Stimulated activated naive B cell treated with anti-CD40 and anti-IgM and Interleukin-4, amounts not matched to agents 10 μg/mL and 1 μg/mL and 100 μg/mL, for 72 hours (primary cell): ENCODE measurements at places on chromosomes 2 and 18.

DNA sequence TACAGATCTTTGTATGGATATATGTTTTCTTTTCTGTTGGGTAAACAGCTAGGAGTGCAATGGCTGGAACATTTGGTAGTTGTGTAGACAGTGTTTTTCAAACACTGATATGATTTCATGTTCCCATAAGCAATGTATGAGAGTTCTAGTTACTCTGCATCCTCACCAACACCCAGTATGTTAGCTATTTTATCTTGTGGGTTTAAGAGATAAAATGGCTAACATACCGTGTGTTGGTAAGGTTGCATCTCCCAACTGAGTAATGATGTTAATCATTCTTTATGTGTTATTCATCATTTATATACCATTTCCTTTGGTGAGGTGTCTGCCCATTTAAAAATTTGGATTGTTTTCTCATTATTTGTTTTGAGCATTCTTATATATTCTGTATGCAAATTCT lies 65.7 kb downstream of the LYPD6B start:
- no peak for DNase-seq

- no peak for DNase-seq
These were observed 55.5 kb upstream of the RAB6D start for GRCh38 chr2:131419441-131419840.

DNA sequence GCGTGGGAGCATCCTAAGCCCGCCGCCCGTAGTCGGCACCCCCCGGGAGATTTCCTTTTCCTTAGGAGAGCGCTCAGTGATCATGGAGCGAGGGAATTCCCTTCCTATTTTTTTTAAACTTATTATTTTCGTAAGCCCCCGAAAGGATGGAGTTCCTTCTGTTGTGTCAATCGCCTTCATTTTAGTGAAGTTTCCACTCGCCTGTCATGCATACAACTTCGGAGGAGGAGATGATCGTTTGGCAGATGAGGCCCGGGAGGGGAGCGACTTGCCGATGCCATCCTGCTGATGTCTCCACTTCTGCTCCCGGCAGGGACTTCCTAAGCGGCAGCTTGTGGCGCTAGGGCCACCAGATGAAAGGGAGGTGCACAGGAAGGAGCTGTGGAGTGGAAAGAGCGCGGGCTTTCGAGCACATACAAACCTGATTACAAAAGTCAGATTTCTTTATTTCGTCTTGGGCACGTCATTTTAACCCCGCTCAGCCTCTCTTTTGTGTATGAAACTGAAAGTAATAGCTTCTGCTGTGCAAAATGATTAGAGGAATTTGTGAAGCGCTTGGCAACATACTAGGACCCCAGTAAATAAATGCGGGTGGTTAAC lies at the start of gene ADGRF3:
Gene ADGRF3 (minus strand): TSS at position 336 of the 600 bp plus-strand sequence. CDS start 555 bp downstream, outside the sequence.
- DNase-seq: peak; percentile 39

- no peak for DNase-seq
These were observed 74.2 kb downstream of the TNFRSF11A start for GRCh38 chr18:62399276-62399675.

DNA sequence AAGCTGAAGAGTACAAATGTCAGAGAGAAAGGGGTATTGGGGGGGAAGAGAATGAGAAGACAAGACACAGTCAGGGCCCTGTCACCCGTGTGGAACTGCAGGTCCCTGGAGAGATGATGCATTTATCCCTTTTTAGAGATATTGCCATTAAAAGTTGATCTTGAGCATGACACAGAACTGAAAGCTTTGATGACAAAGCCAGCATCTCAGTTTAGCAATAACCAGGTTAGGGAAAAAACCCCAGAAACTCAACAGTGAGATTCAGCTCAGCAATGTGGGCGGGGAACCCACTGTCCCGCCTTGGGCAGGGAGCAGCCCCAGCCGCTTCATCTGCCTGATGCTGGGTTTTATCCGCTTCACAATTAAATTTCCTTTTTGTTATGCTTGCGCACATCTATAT lies 181.1 kb downstream of the NEDD4L start:
- peak; percentile 73 for DNase-seq

- no peak for DNase-seq
These were observed 56.9 kb upstream of the ZNF397 start for GRCh38 chr18:35183886-35184285.

DNA sequence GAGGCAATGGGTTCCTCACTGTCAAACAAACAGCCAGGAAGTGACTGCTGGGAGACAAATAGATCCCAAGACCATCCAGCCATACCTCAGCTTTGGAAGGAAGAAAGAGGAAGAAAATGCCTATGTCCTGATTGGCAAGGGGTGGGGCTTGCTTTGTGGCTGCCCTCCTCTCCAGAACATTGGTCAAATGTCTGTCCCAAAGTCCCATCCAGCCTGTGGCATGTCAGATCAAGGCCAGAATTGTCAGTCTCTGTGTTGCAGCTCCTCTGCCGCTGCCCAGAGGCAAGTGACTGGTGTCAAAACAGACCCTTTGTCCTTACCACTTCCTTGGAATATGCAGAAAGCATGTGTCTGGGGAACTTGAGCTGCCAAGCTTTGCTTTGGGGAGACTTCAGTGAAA lies 63.0 kb upstream of the SMAD2 start:
- DNase-seq: no peak

DNA sequence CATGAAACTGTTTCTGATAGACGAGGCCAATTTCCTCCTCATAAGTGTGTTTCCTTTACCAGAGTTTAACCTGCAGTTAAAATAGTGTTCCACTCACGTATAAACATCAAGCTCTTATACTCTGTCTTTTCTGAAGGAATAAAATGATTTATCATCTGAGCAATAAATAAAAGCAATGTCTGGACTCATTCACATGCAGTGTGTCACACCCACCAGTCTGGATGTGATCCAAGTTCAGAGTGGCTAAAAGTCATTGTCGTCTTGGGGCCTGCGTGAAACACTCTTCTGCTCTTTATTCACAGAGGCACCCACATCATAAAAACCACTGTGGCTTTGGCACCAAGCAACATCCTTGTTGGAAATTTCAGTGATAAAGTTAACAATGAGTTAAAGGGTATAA lies 19.5 kb upstream of the SLC9A4 start:
- no peak for DNase-seq

DNA sequence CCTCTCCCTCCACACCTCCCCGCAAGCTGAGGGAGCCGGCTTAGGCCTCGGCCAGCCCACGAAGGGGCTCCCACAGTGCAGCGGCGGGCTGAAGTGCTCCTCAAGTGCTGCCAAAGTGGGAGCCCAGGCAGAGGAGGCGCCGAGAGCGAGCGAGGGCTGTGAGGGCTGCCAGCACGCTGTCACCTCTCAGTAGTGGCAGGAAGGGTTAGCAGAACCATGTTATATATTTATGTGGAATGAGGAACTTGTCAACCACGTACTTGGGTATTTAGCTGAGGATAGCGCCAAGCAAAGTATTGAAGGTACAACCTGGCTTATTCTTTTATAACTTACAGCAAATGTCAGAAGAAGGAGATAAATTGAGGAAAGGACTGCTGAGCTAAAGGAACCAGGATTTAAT lies 144.1 kb upstream of the MGAT5 start:
- DNase-seq: no peak

DNA sequence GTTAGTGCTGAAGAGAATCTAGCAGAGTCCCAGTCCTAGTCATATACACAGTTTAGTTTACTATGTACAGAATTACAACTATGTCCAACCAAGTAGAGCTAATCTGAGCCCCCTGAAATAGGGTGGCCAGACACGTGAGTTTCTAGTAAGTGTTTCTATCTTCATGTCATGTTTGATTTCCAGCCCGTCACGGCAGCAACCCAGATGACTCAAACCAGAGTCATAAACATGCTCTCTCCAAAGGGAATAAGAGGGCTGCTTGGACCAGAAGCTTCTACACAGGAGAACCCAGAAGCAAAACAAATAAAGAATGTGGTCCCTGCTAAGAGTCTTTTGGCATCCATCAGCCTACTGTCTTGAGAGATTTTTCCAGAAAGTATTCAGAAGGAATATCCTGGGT lies 64.9 kb upstream of the WIPF1 start:
- no peak for DNase-seq

DNA sequence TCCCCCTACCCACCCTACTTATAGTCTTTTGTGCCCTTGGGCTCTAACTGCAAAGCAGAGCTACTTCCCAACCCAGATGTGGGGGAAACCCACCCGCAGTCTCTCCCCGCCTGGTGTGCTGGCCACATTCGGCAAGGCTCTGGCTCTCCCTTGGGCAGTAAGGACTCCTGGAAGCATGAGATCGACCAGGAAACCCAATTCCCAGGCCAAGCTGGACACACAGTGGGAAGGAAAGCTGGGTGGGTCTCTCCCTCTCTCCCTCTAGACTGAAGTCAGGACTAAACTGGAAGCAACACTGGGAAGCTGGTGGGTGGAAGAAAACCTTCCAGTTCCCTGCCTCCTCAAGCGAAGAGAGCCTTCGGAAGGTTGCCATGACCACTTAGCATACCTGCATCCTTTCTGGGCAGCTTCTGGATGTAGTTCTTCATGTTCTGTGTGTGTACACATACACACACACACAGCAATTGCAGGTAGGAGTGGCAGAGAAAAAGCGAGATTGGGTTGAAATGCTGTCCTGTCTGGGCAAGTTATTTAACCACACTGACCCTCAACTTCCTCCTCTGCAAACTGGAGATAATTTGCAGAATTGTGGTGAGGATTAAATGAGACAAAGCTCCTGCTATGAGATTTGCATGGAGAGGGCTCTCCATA lies 33.9 kb downstream of the ZBTB7C start:
- DNase-seq: no peak

- DNase-seq: no peak
These were observed 156.1 kb downstream of the DYSF start for GRCh38 chr2:71609441-71609840.

DNA sequence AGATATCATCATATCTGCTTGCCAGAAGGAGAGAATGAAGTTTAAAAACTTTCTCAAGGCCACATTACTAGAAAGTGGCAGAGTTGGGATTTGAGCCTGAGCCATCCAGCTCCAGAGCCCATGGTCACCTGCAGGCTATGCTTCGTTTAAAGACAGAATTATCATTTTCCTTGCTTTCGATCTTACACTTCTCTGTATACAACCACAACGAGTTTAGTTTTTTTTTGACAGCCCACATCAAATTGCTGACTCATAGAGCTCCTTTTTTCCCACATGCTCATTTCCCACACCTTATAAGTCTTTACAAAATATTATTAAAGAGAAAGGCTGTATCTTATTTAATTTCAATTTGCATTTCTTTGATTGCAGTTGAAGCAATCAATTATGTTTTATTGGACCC lies 6.5 kb downstream of the PLEK start:
- no peak for DNase-seq

DNA sequence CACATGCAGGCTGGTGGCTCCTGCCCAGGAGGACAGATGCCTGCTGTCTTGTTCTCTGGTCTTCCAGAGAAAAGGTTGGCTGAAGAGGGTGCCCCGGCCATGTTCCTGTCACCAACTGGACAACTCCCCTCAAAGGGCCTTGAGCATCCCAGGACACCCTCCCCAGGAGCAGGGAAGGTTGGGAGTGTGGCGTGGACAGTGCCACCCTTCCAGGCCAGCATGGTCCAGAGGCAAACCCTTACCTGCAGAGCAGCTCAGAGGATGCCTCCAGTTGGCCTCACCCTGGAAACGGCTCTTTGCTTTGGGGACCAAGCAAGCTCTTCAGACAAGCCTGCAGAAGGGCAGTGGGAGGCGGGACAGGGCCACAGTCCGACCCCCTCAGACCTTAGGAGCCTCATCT lies 4.9 kb upstream of the GPC1 start:
- no peak for DNase-seq

- no peak for DNase-seq
These were observed 129.6 kb downstream of the PID1 start for GRCh38 chr2:229141424-229142025.

- no peak for DNase-seq
These were observed 115.2 kb downstream of the AP1S3 start for GRCh38 chr2:223722226-223722625.

DNA sequence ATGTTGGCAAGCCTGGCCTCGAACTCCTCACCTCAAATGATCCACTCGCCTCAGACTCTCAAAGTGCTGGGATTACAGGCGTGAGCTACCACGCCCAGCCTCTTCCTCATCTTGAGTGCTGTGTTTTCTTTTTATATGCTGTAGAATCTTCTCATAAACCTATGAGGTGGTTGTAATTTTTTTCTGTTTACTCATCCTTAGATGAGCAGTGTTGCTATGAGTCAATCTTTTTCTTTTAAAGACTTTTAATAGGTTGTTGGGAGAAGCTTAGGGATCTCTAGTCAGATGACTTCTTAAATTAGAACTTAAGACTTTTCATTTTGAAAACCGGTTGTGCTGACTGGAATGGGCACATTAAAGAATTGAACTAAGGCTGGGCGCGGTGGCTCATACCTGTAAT lies 8.7 kb upstream of the AAK1 start:
- DNase-seq: no peak

- no peak for DNase-seq
These were observed 30.7 kb downstream of the FBXO15 start for GRCh38 chr18:74116633-74117554.

- DNase-seq: no peak
These were observed 521 bp downstream of the MYCN start for GRCh38 chr2:15940661-15941480.

DNA sequence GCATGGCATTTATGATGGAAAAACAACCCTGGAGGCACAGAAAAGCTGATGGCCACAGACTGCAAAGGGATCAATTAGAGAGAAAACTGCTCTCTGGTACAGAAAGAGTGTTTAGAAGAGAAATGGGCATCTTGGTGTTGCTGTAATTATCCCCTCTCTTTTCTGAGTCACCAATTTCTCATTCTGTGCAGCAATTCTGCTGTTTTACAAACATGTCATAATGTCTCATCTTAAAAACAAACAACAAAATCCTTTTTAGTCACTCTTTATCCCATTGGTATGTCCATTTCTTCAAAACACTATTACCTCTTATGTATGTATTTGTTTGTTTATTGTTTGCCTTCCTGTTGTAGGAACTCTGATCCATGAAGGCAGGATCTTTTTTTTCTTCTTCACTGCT lies 73.9 kb upstream of the HK2 start:
- DNase-seq: no peak

DNA sequence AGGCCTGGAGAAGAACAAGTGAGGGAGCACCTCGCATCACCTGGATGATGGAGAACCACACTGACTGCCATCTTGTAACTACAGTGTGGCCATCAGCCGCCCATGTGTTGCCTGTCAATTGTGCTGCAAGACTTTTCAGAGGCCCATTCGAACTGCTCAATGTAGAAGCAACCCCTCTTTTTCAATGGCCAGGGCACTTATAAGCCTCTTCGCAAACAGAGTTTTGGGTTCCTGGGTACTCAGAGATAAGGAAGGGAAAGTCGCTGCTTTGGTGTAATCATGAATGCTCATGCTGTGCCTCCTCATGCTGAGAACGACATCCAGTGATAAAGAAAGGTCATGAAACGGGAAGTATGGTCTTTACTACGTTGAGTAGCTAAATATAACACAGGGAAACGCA lies 143.9 kb upstream of the SLC39A10 start:
- no peak for DNase-seq

DNA sequence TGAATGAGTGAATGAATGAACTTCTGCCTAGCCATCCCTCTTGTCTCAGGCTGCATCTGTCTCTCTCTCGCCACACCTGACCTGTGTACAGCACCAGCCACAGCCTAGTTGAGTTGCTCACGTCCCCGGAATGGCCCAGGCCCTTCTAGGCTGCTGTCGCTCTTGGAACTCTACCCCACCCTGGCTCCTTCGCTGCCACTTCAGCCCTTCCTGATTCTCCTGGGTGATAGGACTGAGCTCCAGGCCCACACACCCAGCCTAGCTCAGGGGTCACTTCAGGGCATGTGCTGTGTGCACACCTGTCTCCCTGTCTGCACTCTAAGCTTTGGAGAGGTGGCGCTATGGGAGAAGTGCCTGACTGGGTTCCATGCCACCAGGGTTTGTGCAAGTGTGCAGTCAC lies 236.6 kb downstream of the GLI2 start:
- no peak for DNase-seq
